ENCODE measurements at places on chromosomes 4 and X. TPM values are rescaled to one million over a fixed set of nuclear protein-coding genes. Genes with fewer than 3 reads are reported as not detected.

DNA sequence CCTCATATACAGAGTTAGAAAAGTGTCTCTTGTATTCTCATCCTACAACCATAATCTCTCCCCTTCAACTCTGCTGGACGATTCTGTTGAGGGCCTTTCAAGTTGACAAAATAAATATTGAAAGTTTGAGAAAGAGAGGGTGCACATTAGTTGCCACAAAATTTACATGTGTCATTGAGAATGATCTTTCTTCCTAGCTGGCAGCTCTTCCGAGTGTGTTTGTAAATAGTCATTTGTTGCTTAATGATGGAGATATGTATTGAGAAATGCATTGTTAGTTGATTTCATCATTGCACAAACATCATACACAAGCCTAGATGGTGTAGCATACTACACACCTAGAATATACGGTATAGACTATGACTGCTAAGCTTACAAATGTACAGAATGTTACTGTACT lies 632.8 kb upstream of the AMOT start:
- H3K4me3 ChIP-seq: no peak overlapping the region
- no peaks in the 10 kb centered on the region for H3K27me3 ChIP-seq
- H3K27ac ChIP-seq: no peak overlapping the region
- peaks cover 5% of the 10 kb centered on the region for H3K36me3 ChIP-seq
- DNase-seq: no peak
- peaks cover 38% of the 10 kb centered on the region for H3K4me1 ChIP-seq

DNA sequence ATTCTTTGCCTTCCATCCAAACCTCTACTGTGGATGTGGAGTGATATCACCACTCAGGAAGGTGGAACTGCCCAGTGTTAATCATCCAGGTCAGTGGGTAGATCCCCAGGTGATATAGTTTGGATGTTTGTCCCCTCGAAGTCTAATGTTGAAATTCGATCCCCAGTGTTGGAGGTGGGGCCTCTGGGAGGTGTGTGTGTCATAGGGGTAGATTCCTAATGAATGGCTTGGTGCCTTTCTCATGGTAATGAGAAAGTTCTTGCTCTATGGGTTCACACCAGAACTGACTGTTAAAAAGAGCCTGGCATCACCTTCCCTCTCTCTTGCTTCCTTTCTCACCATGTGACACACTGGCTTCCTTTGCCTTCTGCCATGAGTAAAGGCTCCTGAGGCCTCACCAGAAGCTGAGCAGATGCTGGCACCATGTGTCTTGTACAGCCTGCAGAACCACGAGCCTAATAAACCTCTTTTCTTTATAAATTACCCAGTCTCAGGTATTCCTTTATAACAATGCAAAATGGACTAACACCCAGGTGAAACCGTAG lies 6.8 kb upstream of the SOWAHB start:
- no peak overlapping the region for H3K27ac ChIP-seq
- H3K4me1 ChIP-seq: 0 out of 2 replicates have a peak, but pooled peaks cover 5% of the 10 kb centered on the region
- 0 out of 2 replicates have a peak, but pooled peaks cover 4% of the 10 kb centered on the region for H3K36me3 ChIP-seq
- no peak overlapping the region for H3K4me3 ChIP-seq
- DNase-seq: peak; percentile 63
- peaks cover 7% of the 10 kb centered on the region for H3K27me3 ChIP-seq

GRCh38 chr4:73706811-73707210 lies 33.6 kb upstream of the CXCL8 start:
- peaks cover 24% of the 10 kb centered on the region for H3K4me1 ChIP-seq
- no peaks in the 10 kb centered on the region for H3K27me3 ChIP-seq
- DNase-seq: no peak
- H3K27ac ChIP-seq: no peak overlapping the region
- no peak overlapping the region for H3K4me3 ChIP-seq
- H3K36me3 ChIP-seq: no peaks in the 10 kb centered on the region

- peaks cover 19% of the 10 kb centered on the region for H3K4me1 ChIP-seq
- H3K27me3 ChIP-seq: no peaks in the 10 kb centered on the region
- no peak overlapping the region for H3K27ac ChIP-seq
- no peaks in the 10 kb centered on the region for H3K36me3 ChIP-seq
- H3K4me3 ChIP-seq: no peak overlapping the region
- DNase-seq: no peak
These were observed 56.1 kb downstream of the CCSER1 start for GRCh38 chr4:90183254-90183653.

The SLC38A5 gene
- polyA plus RNA-seq: 20.7 TPM

The KLHL4 gene
- polyA plus RNA-seq: 1.8 TPM
